ENCODE measurements at places on chromosomes 4 and X.

DNA sequence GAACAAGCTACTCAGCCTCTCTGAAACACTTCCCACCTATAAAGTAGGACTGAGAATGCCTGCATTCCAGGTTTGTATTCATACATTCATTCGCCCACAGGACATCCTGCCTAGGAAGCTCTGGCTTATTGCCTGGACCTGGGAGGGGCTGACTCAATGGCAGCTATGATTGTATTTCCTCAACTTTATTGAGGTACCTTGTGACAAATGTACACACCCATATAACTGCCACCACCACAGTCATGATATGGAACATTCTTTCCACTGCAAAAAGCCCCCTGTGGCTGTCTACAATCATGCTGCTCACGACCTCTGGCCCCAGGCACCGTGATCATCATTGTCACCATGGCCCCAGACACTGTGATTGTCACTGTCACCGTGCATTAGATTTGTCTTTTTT, 68.3 kb downstream of the ABLIM2 start:
- DNase-seq, result no peak

GRCh38 chrX:111101580-111101979, 5.6 kb downstream of the PAK3 start:
- DNase-seq, result no peak

DNA sequence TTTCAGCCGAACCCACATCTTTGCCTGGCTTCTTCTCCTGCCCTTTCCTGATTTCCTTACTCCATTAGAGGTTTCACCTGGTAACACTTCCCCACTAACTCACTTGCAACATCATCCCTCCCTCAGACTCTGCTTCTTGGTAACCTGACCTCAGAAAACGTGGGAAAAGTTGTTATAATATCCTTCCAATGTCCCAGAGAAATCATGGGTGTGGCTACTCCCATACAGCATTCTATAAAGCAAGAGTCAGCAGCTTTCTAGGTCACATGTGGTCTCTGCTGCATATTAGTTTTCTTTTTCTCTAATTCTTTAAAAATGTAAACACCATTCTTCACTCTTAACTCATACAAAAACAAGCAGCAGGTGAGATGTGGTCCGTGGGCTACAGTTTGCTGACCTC, 283.1 kb upstream of the MAOA start:
- no peak for DNase-seq

GRCh38 chrX:43557792-43558191, 98.3 kb upstream of the MAOA start:
- DNase-seq, result no peak

DNA sequence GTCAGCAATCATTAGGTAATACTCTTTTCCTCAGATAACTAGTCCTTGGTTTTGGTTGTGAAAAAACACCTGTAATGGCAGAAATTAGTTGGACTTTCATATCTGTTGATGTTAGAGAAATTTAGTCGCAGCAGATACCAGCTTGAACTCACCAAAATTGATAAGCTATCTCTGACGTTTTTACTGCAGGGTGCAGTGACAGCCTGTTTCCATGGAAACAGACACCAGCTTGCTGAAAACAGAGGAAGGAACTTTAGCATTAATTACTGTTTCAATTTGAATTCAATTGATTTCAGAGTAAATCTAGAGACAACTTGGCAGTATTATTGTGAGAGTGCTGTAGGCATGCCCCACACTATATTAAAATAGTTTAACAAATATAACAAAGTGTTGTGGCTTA, 246.5 kb downstream of the PPP1R2C start:
- DNase-seq, result no peak

DNA sequence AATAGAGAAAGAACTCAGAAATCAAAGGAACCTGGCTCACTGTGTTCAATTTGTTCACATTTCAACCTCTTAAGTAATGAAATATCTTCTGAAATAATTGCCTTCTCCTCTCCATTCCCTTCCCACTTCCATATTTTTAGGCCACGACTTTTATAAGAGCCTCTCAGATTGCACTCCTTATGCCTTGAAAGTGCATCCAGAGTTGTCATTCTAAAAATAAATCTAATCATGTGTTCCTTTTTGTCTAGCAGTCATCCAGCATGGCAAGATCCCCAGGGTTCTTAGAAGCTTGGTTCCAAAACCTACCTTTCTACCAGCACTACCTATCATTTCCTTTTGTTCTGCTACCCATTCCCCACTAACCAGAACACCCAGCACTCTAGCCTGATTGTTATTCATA, 42.4 kb upstream of the RPA4 start:
- no peak for DNase-seq

GRCh38 chr4:152979731-152980330, 43.7 kb downstream of the FHDC1 start:
- no peak for DNase-seq

- no peak for DNase-seq
Measured at GRCh38 chr4:33091961-33092360, 2371.8 kb downstream of the PCDH7 start.

- no peak for DNase-seq
Measured at GRCh38 chrX:44332437-44332836, 11.0 kb downstream of the EFHC2 start.

DNA sequence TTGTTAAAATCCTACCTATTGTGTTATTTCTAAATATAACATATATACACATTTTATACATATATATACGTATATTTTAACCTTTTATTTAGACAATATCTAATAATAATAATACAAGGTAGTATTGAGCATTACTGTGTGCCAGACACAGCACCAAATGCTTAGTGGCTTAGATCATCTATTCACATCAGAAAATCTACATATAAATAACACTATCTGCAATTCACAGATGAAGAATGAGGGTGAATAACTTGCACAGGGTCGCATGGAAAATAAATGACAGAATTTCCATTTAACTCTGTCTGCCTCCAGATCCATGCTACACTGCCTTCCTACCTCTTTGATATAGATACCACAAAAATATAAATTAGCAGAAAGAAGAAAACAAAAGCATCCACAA, 37.7 kb downstream of the SHROOM4 start:
- DNase-seq, result no peak

- DNase-seq, result no peak
Measured at GRCh38 chr4:106565727-106566126, 197.1 kb upstream of the GIMD1 start.

GRCh38 chrX:151753313-151754046, 18.9 kb downstream of the CNGA2 start:
- no peak for DNase-seq

GRCh38 chrX:41459716-41460115, 12.6 kb downstream of the NYX start:
- no peak for DNase-seq

DNA sequence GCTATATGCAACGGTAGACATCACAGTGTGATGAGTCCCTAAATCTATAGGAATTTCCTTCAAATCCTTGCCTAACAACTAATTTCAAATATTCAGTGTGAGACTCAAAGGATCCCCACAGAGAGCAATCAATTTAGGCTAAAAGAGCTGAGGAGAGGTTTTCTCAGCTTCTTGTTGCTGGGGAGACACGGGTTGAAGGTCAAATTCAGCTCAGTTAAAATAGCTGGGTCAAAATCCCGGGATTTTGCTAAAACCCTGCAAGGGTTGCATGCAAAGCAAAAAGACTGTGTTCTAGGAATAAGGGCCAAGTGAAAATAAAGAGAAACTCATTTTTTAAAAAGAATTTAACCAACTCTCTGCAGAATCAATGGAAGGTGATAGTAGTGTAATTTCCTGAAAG, 1073.4 kb downstream of the NLGN4X start:
- no peak for DNase-seq

- DNase-seq, result no peak
Measured at GRCh38 chr4:55186123-55186522, 60.7 kb upstream of the KDR start.

DNA sequence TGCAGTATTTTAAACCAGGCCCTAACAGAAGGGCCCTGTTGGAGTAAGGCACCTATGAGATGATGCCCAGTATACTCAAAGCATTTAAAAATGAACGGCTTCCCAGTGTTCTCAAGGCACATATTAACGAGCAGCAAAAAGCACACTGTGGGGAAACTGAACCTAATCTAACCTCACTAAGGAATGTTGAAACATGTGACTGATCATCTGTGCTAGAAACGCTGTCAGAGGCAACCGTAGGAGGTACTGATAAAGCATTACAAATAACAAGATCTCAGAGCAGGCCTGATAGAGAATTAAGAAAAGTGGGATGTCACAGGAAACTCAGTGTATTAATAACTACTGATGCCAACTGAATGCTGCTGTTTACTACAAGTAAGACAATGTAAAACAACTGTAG, 24.0 kb downstream of the ASB9 start:
- no peak for DNase-seq

DNA sequence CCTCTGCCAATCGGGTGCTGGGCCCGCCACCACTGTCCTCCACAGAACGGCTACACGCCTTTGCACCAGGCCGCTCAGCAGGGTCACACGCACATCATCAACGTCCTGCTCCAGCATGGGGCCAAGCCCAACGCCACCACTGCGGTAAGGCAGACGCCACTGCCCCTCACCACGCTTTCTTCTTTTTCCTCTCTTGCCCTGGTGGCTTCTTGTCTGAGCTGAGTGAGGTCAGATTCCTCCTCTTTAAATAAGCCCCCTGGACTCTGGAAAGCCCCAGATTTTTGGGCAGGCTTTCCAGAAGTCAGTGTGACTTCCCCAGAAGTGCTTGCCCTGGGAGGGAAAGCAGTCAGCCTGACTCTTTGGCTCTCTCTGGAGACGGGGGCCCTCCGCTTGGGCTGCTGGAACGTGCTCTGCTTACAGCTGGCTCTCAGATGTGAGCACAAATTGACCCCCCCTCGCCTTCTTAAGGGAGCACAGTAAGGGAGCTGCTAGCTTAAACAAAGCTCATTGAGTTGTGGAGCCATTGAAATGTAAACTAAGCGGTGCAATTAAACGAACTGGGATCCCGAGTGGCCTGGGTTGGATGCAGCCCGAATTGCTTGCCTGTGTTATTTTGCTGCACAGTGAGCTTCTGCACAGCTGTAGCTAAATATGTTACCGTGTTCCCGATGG, 243.1 kb downstream of the ANK2 start:
- DNase-seq, result no peak

GRCh38 chr4:42080306-42080705, 72.1 kb downstream of the BEND4 start:
- DNase-seq, result no peak
